ENCODE measurements at places on chromosomes 3 and 15.

GRCh38 chr3:11570251-11570650 is 73.5 kb downstream of the VGLL4 start:
- no peak for DNase-seq

DNA sequence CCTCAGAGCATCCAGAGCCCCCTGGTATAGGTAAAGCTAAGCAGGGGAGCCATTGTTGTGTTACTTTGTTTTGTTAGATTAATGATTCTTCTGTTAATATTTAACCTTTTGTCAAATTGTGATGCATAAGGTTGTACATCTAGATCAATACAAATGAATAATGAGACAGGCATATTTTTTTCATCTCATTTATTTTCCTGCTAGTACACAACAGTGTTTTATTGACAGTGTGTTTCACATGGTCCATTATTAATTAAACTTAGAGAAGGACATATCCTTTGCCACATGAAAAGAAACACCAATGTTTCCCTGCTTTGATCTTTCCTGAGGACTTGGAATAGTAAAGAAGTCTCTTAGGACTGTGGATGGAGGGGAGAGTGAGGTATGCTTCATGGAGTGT is 543.6 kb upstream of the CFAP20DC start:
- no peak for DNase-seq

GRCh38 chr3:111762537-111762936 is 96.5 kb upstream of the PHLDB2 start:
- no peak for DNase-seq

- no peak for DNase-seq
Observed at GRCh38 chr3:130604806-130605205, 87.8 kb downstream of the COL6A6 start.

GRCh38 chr15:73866481-73866880 is 6.9 kb upstream of the TBC1D21 start:
- no peak for DNase-seq
